Right lung (tissue), 10 donors: ENCODE measurements at places on chromosomes 5 and 9. TPM values are rescaled to one million over a fixed set of nuclear protein-coding genes. Genes with fewer than 3 reads are reported as not detected.

ZNF483 gene
- 2.5 TPM for polyA plus RNA-seq

GRCh38 chr5:135135530-135136226, 101.7 kb upstream of the PITX1 start:
- no peak for DNase-seq

DNA sequence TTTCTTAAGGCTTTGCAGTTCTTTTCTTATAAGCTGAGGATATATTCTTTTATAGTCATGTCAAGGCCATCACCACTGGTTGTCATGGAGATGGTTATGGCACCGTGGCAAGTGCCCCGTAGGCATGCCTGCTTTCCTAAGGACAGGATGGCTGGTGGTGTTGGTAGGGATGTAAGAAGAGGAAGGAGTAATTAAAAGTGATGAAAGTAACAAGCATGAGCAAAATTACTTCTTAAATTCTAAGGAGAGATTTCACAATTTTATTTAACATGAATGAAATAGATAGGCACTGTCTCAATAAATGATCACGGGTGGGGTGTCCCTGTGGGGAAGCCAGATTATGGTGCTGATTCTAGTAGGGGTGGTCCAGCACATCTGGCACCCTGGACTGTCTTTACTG, 290.2 kb upstream of the KLF4 start:
- no peak for DNase-seq

DNA sequence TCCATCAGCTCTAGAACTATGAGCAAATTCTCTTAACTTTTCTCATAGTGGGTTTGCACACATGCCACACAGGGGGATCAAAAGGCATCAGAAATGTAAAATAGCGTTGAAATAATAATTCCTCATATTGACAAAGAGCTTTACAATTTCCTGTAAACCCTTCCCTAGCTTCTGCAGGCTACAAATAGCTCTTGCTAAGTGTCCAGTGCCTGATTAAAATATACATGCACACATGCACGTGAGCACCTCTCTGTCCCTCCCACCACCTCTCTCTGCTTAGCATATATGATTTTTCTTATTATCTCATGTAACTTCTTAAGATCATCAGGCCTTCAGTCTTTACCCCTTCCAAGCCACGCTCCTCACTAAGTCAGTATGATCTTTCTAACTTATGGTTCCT, 13.7 kb upstream of the PPP2R2B start:
- DNase-seq: no peak

- peak; percentile 93 for DNase-seq
These were observed at the start of gene SPTAN1 for GRCh38 chr9:128552153-128552743. Gene SPTAN1, plus strand, starts transcription at chr9:128552587. Its CDS starts 14,154 bp downstream, at chr9:128566741.

DNA sequence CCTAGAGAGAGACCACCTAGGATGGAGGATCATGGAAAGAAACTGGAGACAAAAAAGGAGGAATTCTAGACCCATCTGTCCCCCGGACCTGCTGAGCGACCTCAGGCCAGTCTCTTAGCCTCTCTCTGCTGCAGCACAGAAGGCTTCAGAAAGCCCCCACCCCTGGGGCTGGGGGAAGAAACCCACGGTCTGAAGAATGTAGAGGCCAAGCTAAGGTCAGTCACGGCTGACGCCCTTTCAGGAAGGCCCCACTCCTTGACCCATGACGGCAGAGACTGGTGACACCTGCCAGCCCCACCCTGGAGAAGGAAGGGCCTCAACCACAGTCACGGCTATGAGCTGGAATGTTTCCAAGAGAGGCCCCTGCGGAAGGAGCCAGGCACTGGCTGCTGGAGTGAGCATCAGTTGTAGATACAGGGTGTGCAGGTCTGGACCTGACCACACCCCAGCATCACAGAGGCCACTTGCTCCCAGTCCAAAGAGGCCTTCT, 120.5 kb upstream of the BOD1 start:
- DNase-seq: no peak

FGF10 gene
- 46.5 TPM for polyA plus RNA-seq

DNA sequence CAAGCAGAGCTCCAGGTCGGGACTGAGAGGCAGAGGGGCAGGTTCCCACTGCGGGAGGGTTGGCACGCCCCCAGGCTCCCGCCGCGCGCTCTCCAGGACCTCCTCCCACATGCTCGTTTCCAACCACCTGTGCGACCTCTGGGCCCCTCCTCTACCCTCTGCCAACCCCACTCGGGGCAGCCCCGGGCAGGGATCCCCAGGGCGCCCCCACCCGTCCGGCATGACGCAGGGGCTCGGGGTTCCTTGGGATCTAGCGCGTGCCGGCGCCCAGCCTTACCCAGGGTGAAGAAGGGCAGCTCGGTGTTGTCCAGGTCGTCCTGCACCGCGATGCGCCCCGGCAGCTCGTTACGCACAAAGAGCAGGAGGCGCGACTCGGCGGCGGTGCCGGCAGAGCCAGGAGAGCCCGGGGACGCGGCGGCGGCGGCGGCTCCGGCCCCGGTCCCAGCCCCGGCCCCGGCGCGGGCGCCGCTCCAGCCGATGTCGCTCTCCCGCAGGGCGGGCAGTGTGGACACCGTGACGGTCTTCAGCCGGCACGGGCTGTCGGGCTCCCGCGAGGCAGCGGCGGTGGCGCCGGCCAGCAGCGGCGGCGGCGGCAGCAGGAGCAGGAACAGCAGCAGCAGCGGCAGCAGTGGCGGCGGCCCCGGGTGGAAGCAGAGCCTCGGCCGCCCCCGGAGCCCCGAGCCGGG, 494 bp downstream of the ASTN2 start:
- DNase-seq: no peak

GRCh38 chr5:96483878-96484277, 50.8 kb upstream of the PCSK1 start:
- peak; percentile 5 for DNase-seq

DNA sequence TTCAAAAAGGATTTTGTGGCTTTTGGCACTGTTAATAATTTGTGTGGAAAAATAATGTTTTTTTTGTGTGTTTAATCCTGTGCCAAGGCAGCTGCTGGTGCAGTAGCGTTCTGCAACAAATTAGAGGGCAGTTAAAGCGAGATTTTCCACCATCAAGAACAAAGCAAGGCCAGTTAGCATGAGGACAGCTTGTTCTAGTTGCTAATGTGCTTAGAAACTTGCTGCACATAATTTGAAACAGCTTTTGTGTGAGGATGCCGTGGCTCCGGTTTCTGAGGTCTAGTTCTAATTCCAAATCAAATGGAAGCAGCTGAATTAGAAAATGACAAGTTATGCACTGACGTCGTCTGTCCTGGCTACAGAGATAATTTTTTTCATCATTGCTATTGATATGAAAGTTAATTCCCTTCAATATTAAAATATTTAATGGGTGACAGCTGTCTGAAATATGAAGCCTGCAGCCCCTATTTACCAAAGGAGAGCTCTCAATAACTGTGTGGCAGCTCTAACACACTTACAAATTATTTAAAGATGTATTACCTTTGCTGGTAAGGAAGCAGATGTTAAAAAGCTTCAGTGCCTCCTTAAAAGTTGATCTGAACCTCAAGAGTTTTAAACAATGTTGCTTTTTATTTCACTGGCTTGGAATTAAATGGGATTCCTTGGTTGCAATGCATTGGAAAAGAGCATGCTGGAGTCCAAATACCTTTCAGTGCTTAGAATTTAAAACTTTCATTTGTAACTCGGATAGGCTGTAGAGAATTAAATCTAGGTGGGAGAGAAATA, 128.6 kb downstream of the SPATA31D1 start:
- DNase-seq: no peak

ETF1 gene
- 72.0 TPM for polyA plus RNA-seq

- DNase-seq: peak; percentile 18
These were observed 8.6 kb downstream of the HAPLN1 start for GRCh38 chr5:83711982-83712601.

DNA sequence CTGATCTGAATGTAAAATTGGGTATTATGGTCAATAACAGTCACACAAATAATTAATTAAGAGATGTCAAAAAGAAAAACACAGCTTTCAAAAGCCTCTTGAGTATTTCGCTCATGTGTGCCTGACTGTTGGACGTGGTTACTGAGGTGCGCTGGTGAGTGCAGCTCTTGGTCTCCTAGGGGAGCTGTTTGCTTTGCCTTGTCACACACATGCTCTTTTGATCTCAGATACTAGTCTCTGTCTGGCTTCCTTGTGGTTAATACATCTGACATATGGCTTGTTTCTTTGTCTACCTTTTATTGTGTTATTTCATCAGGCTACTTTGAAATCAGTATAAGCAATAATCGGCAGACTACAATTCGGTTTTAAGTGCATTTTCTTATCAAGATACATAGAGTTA, 51.5 kb downstream of the PCSK1 start:
- DNase-seq: no peak

GRCh38 chr9:96186591-96187011, 115.4 kb downstream of the HSD17B3 start:
- DNase-seq: peak; percentile 63

- no peak for DNase-seq
These were observed 458 bp downstream of the PRSS3 start for GRCh38 chr9:33795819-33796218.

CCNO gene
- 2.6 TPM for polyA plus RNA-seq
